ENCODE measurements at places on chromosomes 2 and 18. TPM values are rescaled to one million over a fixed set of nuclear protein-coding genes. Genes with fewer than 3 reads are reported as not detected.

Gene NPPC
- 16.0 TPM for total RNA-seq

Gene CNTNAP5
- not detected for total RNA-seq

Gene CHMP1B
- 44.7 TPM for total RNA-seq

- no peak for DNase-seq
Observed at GRCh38 chr18:45237343-45238098, 377.8 kb upstream of the SLC14A2 start.

Measured in vagina (tissue), 2 donors.